Stimulated activated CD8-positive, alpha-beta memory T cell treated with anti-CD3 and anti-CD28 coated beads, Interleukin-7, amount 100 ng/mL, for 1 hour (primary cell): ENCODE measurements at places on chromosomes 5 and 9.

DNA sequence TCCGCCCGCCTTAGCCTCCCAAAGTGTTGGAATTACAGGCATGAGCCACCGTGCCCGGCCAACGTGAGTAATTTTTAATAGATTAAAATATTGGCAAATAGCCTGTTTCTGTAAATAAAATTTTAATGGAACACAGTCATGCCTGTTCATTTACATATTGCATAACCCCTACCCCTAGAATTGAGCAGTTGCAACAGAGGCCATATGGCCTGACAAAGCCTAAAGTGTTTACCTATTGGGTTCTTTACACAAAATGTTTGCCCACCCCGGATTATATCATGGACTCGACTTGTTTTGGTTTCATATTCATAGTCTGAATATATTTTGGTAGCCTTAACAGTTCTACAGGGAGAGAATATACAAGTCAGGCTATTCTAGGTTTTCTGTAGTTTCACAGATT is 5.3 kb downstream of the NSA2 start:
- DNase-seq = no peak

DNA sequence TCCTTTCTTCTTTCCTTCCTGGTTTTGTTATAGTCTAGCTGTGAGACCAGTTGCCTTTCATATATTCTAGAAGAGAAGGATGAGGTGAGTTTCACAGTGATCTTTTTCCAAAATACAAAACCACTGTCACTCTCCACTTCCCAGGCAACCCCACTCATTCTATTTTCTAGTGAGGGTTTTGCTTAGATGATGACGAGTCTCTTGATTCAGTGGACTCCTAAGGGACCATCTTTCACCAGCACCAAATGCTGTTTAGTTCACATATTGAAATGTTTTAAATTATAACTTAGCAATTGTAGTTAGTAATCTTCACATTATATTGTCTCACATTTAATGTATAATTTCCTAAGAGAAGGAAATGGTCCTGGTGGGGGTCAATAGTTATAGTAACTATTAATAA is 25.2 kb downstream of the PIK3R1 start:
- DNase-seq = no peak

GRCh38 chr5:96726802-96727201 is 64.6 kb downstream of the CAST start:
- no peak for DNase-seq

GRCh38 chr5:113896789-113897188 is 383.3 kb downstream of the YTHDC2 start:
- no peak for DNase-seq

- no peak for DNase-seq
Measured at GRCh38 chr5:82570-82969, 9.4 kb upstream of the PLEKHG4B start.

GRCh38 chr5:145244788-145245187 is 590.4 kb downstream of the PRELID2 start:
- DNase-seq = no peak

DNA sequence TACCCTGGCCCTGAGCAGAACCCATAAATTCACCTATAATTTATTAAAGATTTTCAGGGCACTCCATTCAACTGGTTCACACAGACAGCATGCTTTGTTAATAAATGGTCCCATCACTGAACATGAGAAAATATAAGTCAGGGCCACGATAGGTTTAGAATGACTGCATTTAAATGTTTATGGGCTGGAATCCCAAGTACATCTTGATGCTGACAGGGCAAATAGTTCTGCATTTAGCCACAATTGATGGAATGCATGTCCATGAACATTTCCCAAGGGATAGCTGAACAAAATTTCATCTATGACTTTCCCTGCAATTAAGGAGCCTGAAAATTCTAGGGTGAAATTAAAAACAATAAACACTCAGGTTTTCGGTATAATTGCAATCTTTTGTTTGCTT is 124.5 kb downstream of the CAAP1 start:
- no peak for DNase-seq

DNA sequence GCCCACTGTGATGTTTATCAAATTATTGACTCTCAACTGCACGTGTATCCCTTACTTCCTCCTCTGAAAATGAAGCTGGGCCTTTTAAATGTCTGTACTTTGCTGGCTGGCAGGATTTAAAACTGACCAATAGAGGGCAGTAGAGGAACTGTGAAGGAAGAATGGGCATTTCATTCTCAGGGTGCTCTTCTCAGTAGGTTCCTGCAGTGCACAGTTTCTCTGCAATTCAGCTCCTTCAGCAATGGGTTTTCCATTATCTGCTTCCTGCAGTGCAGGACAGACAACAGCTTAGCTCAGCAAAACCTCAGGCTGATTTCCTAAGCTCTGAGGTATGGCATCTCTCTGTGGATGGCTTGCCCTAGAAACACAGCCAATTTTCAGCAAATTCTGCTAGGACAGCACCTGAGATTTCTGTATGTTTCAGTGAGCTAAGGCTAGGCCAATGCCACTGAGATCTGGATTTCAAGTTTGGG is 298.4 kb upstream of the PRDM9 start:
- DNase-seq = no peak

- no peak for DNase-seq
Measured at GRCh38 chr9:95505717-95506427, 10.9 kb downstream of the PTCH1 start.

DNA sequence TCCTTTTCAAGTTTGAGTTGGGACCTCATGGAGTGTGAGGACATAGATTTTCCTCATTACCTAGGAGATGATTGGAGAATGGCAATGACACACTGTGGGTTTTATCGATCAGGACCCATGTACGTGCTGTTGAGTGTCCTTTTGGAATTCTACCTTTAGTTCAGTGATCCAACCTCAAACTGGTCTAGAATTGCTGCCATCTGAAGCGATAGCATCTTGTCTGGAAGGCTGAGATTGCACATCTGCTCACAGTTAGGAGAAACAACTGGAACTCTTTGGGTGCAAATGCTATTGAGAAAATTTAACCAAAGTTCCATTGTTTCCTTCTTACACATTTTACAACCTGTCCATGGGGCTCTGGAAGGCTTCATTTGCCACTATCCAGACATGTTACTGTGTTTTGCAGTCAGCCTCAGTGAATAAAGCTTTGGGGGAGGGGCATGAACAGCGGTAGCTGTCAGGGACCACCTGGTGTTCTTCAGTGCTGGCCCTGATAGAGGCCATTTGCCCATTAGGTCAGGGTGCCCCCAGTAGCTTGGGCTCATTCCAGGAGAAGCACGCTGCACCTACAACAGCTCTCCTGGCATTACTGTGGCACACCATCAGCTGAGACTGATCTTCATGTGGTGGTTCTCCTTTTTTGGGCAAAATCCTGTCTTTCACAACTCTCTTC is 123.1 kb downstream of the PDE8B start:
- DNase-seq = no peak

GRCh38 chr5:112116371-112116770 is 302.7 kb downstream of the EPB41L4A start:
- DNase-seq = no peak

GRCh38 chr5:110255194-110255593 is 471.3 kb downstream of the TMEM232 start:
- no peak for DNase-seq

DNA sequence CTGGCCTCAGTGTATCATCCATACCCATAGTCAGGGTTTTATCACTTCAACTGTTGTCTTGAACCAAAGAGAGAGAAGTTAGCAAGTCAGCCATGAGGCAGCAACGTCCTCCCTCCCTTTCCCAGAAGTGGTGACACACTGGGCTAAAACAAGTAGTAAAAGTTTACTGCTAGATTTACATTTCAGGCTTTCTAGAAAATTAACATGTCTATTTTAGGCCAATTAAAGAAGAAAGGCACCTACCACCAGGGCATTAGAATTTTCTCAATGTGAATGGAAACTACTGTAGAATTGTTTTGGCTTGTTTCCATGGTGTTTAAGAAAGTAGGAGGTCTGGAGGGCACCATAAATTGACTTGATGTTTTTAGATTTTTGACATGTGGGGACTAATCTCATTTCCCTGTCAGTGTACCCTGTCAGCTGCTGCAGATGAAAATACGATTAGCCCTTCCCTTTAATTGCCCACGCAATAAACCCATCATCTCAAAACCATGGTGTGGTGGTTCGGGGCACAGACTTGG is 121.8 kb upstream of the ELL2 start:
- DNase-seq = no peak

- DNase-seq = no peak
Measured at GRCh38 chr9:88737031-88737430, 202.1 kb downstream of the NXNL2 start.

- no peak for DNase-seq
Measured at GRCh38 chr5:67061511-67061910, 135.1 kb downstream of the CD180 start.

DNA sequence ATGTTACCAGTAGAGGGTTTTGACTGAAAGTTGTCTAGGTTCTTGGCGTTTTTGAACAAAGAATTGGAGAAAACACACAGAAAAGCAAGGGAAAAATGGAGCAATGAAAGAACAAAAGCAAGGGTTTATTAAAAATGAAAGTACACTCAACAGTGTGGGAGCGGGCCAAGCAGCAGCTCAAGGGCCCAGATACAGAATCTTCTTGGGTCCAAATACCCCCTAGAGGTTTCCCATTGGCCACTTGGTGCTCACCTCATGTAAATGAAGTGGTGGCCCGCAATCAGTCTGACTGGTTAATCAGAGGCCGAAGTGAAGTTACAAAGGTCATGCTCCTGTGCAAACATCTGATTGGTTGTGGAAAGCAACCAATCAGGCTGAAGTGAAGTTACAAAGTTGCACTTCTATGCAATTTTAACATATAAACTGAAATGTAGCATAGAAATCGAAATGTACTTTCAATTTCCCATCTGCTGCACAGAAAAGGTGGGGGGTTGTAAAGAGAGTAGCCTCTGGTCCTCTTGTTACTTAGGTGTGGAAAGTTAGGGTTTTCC is 1.9 kb upstream of the GM2A start:
- DNase-seq = no peak

DNA sequence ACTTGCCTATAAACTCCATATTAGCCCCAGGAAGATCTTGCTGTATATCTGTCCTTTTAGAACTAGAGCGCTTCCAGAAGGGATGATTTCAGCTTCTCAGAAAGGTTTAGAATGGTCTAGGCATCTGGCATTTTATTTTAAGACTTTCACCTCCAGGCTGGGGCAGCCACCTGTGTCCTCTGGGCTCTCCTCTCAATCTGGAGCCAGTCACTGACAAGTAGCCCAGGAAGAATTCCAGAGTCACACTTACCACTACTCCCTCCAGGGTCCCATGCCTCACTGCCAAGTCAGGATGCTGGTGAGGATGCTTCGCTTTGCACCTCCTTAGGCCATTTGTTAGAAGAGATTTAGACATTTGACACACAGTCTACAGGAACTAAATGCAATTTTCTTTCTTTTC is 20.8 kb downstream of the B4GALT1 start:
- no peak for DNase-seq

DNA sequence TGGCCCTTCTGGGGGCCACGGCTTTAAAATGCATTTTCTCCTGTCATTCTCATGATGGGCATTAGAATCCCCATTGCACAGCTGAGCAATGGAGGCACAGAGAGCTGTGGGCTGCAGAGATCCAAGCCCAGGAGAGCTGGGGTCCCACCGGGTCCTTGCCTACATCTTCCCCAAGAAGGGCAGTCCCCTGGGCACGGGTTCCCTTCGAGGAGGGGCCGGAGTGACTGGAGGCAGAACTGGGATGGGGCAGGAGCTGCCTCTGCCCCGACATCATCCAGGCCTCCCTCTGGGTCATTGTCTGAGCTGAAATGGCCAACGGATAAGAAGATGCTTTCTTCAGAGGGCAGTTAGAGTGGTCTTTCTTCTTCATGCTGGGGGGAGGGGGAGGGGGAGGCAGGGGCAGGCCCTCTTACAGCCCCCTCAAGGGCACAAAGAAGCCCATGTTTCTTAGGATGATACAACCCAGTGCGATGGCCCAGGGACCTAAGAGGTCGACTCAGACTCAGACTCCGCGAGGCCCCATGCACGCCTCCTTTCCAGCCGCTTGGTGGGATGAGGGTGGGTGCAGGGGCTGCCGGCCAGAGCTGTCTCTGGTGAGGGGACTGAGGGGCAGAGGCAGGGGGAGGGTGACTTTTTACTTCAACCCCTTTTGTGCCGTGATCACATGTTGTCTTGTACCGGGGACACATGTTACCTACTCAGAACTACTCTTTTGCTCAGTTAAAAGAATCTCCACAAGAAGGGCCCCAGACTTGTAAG is 112.4 kb upstream of the IRX2 start:
- DNase-seq = no peak

DNA sequence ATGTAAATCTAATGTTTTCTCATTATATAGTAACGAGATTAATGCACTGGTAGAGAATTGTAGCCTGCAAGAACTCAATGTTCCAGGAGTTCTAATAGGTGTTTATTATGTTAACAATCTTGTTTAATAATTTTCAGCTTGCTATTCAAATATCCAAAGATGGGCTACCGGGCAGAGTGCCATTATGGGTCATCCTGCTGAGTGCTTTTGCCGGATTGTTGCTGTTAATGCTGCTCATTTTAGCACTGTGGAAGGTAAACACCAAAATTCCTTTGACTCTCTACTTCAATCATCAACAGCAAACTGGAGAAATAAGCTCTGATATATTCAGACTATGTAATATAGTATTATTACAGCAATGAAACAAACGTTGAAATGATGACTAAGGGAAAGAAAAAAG is 41.9 kb upstream of the ITGA2 start:
- DNase-seq = no peak

- no peak for DNase-seq
Measured at GRCh38 chr5:180329138-180329435, 24.0 kb downstream of the GFPT2 start.

DNA sequence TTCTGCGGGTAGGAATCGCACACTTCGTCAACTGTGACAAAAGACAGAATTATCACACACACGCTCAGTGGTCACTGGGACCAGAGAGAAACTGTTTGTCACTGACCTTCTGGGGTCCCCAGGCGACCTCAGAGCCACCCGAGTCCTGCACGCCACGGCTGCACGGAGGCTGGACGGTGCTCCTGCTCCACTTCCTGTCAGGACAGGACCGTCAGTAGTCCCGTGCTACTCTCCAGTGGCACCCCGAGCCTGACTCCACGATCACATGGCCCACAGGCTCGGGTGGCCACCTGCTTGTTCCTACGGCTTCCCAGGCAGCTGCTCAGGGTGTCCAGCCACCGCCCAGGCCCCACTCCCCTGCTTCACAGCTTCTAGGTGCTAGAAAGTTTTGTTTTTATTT is 17.9 kb downstream of the MRNIP start:
- DNase-seq = no peak

GRCh38 chr5:51573835-51574234 is 190.6 kb downstream of the ISL1 start:
- no peak for DNase-seq
